Left lobe of liver (tissue), 2 donors: ENCODE measurements at places on chromosomes 7 and 10.

DNA sequence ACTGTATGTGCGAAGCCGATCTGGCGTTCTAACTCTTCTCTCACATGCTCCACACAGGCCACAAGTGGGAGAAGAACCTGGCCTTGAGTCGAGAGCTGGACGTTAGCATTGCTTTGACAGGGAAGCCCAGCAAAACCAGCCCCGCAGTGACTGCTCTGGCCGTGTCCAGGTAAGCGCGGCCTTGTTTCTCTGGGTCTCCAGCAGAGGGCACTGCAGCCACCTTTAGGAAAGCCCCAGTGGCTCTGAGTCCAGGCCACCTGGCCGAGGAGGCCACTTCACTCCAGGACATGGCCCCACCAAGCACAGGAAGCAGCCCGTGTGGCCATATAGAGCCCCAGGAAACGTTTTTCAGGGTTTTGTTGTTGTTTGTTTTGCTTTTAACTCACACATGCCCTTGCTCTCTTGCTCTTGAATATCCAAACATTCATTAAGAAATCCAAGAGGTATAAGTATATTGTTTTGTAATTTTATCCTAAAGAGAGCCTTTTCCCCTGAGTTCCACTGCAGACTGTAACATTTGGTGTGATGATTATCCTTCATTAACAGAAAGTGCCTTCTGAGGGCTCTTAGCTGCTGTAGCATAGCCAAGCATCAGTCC is 41.8 kb upstream of the LRRC18 start:
- DNase-seq, result peak; percentile 72

DNA sequence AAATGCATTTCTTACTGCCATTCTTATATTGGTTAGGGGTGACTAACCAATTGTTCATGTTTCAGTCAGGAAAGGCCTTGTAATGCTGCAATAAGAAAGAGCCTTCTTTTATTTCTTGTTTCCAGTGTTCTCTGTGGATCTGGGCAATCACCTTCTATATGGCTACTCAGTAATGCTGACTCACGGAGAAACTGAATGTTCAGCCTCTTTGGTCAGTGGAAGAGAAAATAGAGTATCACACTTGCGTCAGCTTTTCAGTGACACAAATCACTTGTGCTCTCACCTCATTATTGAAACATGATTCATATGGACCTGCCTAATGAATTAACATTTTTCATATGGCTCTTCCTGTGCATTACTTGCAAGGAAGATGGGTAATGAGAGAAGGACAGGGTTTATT is 243.9 kb upstream of the POT1 start:
- no peak for DNase-seq

GRCh38 chr7:29962035-29962434 is 27.6 kb downstream of the SCRN1 start:
- no peak for DNase-seq

GRCh38 chr7:90180649-90181048 is 26.4 kb downstream of the STEAP1 start:
- no peak for DNase-seq

DNA sequence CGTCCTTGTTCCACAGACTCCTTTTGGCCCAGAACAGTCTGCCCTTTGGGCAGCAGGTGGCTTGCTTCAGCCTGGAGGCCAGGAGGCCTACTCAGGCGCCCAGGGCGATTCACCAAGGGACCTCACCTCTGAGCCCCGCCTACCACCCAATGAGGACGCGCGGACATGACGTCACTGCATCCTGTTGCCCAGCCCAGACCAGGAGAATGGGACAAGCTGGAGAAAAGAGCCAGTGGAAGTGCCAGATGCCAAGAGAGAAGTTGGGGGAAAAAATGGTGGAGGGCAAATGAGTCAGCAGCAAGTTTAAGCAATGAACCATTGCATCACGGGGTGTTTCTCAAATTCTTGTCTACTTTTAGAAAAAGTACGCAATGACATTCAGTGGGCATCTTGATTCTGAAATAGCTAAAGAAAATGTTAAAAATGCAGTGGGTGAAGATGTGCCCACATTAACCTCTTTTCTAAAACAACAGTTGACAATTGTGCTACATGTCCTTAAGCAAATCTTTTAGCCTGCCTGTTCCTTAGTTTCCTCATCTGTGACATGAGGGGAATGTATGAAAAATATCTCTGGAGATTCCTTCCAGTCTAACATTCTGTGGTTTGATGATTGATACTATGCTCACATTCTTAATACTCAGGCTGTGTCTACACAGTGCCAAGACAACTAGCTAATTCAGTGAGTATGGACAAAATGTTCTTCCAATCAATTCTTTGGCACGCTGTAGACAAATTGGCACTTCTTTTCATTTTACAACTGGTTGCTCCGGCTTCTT is 23.9 kb upstream of the LEP start:
- DNase-seq, result no peak

- DNase-seq, result no peak
Measured at GRCh38 chr7:22730921-22731654, 4.1 kb downstream of the IL6 start.

- no peak for DNase-seq
Measured at GRCh38 chr7:11760372-11760771, 71.6 kb downstream of the THSD7A start.

- DNase-seq, result no peak
Measured at GRCh38 chr7:127782075-127782474, 130.1 kb downstream of the SND1 start.

DNA sequence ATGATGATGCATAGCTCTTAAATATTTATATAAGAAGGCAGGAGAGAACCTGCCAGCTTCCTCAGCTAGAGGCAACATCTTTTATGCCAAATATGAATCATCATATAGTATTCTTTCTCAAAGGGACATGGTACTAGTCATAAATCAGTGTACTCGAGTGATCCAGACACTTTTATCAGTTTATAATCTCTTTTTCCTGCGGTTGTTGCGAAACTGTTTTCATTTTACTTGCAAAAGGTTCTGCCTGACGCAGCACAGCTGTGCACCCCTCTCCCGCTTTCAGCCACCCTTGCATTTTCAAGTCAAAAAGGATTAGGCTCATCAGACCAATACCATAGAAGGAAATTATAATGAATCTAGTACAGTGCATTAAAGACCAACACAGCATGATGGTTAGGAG is 332.3 kb upstream of the PRKCQ start:
- DNase-seq, result no peak

- no peak for DNase-seq
Measured at GRCh38 chr10:32123021-32123420, 66.8 kb upstream of the KIF5B start.

GRCh38 chr10:93383562-93383981 is 98.6 kb downstream of the MYOF start:
- DNase-seq, result no peak

DNA sequence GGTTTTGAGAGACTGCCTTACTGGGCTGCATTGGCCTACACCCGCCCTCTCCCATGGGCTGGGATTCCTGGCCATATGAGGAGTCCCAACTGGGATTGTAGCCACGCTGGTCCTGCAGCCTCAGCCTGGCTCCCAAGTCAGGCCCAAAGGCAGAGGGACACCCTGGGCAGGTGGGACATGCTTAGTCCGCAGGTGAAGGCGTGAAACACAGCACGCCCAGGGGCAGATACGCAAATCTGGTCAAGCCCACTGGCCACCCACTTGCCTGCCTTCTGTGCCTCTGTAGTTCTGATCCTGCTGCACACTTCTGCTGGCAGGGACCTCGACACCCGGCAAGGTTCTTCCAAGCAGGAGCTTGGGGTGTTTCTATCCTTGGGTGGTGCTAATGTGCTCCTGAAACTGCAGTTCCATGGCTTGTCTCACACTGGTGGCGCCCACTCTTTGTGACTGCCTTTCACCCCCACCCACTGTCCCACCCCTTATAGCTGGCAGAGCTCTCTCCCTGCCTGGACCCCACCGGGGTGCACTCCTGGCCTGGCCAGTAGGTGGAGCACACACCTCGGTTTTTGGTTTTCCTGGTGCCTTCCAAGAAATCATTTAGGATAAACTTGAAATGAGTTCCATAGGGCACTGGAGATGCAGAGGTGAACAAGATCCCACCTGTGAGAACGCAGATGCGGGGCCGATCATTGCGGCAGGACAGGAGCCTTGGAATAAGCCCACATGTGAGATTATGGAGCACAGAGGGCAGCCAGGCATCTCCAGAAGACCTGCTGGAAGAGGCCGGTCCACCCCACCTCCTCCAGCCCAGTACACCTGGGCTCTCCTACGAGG is 47.9 kb downstream of the MKI67 start:
- DNase-seq, result peak; percentile 55

- no peak for DNase-seq
Measured at GRCh38 chr7:40709062-40709964, 574.5 kb downstream of the SUGCT start.

- DNase-seq, result no peak
Measured at GRCh38 chr7:70097645-70098044, 499.4 kb downstream of the AUTS2 start.

DNA sequence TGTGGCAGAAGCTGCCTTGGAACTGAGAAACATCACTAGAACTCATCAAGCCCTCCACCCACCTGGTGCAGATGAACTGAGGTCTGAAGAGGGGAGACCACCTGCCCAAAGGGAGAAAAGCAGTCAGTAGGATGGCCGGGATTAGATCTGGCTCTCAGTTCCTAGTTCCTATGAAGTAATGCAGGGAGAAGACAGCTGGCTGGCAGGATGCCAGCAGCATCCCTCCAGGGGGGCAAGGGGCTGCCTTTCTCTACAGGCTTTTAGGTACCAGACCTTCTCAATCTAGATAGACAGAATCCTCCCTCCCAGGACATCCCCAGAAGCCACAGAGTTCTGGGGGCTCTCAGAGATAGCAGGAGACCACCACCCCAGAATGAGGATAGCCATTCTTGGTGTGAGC is 7.8 kb downstream of the CRHR2 start:
- DNase-seq, result no peak

DNA sequence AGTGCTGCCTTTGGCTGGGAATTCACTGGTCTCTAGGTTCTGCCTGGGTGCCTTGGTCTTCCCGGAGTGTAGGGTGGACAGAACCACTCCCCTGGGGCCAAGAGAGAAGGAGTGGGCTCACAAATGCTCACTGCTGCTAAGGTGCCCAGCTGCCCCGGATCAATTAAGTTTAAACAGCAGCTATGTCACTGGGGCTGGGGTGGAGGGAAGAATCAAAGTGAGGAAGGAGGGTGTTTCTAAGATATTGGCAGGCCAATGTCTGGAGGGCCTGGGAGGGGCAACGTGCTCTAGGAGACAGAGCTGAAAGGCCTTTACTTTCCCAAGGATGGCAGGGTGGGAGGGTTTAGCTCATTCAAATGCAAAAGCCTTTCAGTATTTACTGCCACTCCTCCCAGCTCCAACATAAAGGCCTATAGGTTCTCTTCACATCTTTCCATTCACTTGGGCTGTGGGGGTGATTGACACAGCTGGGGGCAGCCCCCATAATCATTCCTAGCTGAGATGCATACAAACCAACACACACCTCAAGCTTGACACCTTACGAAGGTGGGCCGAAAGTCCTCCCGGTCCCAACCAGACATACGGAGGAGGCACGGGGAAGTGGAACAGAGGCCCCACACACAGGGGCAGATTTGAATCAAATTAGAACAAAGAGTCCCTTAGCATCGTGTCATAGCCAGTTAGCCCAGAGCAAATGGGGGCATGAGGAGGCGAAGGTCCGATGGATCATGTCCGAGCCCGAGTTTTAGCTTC is 108.0 kb upstream of the EFCAB10 start:
- DNase-seq, result no peak
